ENCODE measurements at places on chromosomes 4 and X.

GRCh38 chrX:67718926-67719325 lies 175.1 kb downstream of the AR start:
- no peak for DNase-seq

DNA sequence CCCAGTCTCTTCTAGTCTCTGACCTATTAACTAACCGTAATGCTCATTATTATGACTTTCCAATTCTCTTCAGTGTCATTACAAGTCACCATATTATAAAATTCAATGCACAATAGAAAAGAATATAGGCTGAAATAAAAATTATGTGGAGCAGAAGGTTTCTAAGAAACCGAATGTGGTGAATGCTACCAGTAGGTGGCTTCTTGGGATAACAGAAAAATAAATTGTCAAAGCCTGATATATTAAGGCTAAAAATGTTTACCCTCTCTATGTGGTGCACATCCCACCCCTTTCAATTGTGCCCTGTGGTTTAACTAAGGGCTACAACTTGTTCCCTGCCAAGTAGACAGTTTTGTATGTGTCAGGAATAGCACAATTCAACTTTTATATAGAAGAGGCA lies 624.6 kb upstream of the TECRL start:
- no peak for DNase-seq

- no peak for DNase-seq
Measured at GRCh38 chr4:169870507-169870906, 112.8 kb upstream of the HPF1 start.

DNA sequence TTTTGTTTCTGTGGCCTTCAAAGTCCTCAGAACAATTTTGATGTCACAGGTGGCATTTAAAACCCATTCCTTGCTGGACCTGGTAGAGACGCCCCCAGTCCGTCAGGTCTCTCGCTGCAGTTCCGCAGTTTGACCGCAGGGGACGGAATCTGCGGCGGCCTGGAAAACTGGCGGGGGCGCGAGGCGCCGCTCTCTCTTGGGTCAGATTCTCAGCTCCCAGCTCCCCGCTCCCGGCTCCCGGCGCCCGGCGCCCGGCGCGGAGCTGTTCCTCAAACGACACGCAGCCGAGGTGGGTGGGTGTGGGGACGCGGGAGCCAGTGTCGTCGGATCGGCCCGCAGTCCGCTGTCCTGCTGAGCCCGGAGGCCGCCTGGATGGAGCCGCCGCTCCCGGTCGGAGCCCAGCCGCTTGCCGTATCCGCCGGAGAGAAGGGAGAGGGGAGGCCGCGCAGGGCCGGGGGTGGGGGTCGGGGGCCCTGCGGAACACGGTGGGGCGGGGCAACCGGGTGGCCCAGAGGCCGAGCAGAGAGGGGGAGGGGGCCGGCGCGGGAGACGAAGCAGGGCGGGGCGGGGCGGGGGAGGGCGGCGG lies at the start of gene OCRL:
OCRL (plus strand) TSS at position 192 of the 586 bp plus-strand sequence; CDS start at position 373, 181 bp downstream.
- peak; percentile 6 for DNase-seq
